ENCODE measurements at places on chromosomes 11 and 22.

DNA sequence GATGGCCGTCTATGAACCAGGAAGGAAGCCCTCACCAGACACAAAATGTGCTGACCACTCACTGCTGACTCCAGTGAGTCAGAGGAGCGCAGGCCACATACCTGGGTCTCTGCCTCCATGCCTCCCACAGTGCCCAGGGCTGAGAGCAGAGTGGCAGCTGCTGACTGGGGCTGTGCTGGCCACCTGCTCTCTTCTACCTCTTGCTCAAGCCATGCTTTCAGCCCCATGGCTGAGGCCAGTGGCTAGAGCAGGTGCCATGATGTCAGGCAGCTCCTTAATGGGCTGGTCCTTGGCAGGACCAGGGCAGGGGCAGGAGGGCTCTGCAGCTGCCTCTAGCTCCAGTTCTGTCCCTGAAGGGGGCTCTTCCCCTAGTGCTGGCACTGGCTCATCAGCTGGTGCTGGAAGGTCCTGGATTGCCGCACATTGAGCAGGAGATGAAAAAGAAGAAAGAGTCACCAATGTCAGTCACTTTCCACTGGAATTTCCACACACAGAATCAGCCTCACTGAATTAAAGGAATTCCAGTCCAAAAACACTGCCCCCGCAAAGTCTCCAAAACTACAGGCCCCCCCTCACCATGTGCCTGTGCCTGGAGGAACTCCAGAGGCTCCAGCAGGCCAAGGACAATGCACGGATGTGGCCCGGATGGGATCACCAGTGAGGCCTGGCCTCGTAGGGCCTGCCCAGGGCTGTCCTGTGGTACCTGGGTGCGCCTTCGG, 86.4 kb downstream of the GGTLC2 start:
- DNase-seq: no peak

GRCh38 chr11:77267962-77268361, 33.5 kb downstream of the GDPD4 start:
- no peak for DNase-seq

GRCh38 chr11:93663021-93663420, 1.5 kb downstream of the CEP295 start:
- DNase-seq: no peak

GRCh38 chr22:44045145-44045544, 21.0 kb downstream of the PARVB start:
- no peak for DNase-seq

DNA sequence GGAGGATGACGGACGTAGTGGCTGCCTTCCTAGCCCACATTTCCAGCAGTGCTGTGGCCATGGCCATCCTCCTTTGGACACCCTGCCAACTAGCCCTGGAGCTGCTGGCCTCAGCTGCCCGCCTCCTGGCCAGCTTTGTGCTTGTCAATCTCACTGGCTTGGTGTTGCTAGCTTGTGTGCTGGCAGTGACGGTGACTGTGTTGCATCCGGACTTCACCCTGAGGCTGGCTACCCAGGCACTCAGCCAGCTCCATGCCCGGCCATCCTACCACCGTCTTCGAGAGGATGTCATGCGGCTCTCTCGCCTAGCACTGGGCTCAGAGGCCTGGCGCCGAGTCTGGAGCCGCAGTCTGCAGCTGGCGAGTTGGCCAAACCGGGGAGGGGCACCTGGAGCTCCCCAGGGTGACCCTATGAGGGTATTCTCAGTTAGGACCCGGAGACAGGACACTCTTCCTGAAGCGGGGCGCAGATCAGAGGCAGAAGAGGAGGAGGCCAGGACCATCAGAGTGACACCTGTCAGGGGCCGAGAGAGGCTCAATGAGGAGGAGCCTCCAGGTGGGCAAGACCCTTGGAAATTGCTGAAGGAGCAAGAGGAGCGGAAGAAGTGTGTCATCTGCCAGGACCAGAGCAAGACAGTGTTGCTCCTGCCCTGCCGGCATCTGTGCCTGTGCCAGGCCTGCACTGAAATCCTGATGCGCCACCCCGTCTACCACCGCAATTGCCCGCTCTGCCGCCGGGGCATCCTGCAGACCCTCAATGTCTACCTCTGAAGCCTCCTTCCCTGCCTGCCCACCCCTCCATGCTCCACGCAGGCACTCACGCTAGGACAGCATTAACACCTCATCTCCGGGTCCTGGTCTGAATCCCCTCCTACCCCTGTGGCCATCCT, 1.6 kb downstream of the RNF26 start:
- no peak for DNase-seq

DNA sequence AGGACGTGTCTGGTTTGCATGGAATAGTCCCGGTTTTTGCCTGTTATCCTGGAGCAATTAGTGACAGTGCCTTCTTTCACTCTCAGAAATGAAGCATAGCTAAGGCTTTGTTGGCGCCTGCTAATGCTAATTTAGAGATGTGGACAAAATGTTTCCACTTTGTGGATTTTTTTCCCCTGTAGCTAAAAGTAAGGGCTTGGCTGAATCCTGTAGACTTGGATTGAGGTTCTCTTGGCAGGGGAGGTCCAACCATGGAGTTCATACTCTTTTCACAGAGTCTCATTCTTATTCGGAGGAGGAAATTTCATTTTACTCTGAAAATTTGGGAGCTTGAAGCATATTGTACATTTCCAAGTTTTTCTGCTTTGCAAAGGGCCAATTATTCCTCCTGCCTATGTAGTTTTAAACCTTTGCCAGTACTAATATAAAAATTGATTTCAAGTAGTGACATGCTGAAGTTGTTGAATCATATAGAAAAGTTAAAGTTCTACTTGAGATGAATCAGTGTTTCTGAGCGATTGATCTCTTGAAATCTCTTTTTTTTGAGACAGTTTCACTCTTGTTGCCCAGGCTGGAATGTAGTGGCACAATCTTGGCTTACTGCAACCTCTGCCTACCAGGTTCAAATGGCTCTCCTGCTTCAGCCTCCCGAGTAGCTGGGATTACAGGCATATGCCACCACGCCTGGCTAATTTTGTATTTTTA, 20.0 kb downstream of the PPFIA1 start:
- DNase-seq: no peak

- peak; percentile 43 for DNase-seq
These were observed 114.1 kb downstream of the FAR1 start for GRCh38 chr11:13782390-13783075.

GRCh38 chr11:96185220-96185768, 157.7 kb downstream of the MAML2 start:
- DNase-seq: no peak

DNA sequence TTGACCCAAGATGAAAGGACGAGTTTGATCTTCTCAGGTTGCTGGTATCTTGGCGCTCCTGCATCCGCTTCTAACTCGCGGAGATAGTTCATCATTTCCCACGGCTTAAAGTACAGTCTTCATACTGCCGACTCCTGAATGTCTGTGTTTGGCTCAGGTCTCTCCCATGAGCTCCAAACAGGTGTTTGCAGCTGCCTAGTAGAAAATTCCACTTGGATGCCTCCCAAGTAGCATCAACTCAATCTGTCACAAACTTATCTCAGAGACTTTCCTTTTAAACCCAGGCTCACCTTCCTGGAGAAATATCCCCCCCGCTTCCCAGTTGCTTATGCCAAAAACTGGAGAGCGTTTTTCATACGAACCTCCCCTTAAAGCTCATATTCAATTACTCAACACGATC, 986.5 kb downstream of the TBC1D22A start:
- no peak for DNase-seq

- no peak for DNase-seq
These were observed 79.8 kb upstream of the CNTN5 start for GRCh38 chr11:98940913-98941312.

- DNase-seq: no peak
These were observed 87.1 kb downstream of the GRIK4 start for GRCh38 chr11:120598517-120599257.

GRCh38 chr22:41030891-41031290, 61.5 kb upstream of the EP300 start:
- DNase-seq: no peak

DNA sequence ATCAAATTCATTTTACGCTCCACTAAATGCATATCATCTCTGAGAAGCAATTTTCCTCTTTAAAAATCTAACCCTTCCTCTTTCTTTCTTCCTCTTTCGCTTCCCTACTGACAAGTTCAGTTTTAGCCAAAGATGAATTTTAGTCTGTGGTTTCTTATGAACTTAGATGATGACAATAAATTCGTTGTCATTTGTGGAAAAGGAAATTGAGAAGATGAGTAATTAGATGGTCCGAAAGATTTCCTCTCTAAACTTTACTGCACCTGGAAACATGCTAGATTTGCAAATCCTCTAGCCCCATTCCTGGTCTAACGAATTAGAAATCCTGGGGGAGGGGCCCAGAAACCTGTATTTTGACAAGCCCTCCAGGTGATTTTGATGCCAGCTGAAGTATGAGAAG, 855.4 kb upstream of the CHORDC1 start:
- DNase-seq: no peak

GRCh38 chr22:49241174-49241851, 586.4 kb downstream of the BRD1 start:
- no peak for DNase-seq

DNA sequence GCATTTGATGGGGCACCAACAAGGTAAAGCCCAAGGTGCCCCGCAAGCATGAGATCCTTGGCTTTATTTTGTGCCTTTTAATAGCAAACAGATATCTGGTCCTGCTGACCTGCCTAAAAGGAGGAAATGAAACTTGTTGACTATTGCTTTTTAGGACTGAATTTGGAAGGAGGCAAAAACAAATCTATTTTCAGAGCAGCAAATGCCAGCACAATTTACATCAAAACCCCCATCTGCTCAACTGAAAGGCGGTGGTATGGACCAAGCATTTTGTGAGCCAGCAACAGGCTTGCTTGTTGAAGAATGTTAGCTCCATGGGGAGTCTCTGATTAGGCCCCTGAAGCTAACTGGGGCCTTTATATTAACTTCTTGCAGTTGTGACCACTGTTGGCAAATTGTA, 192.6 kb upstream of the E2F8 start:
- DNase-seq: no peak

GRCh38 chr11:114964676-114965214, 286.4 kb downstream of the NXPE2 start:
- DNase-seq: no peak

GRCh38 chr11:64259533-64260067, 8.3 kb downstream of the PLCB3 start:
- DNase-seq: no peak

DNA sequence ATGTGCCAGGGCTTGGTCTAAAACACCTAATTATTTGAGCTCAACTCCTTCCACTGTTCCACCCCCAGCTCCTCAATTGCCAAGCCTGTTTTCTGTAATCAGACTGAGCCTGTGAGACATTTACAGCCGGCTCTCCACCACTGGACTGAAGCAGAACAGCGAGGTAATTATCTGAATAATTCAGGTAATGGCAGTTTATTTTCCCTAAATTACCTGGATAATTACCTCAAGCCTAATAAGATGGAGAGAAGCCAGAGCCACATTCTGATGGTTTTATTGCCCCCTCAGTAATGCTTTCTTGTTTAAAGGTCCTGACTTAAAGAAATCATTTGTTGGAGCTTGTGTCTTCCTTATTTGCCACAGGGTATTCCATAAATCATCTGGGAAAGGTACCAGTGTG, 64.2 kb downstream of the FZD4 start:
- DNase-seq: no peak

DNA sequence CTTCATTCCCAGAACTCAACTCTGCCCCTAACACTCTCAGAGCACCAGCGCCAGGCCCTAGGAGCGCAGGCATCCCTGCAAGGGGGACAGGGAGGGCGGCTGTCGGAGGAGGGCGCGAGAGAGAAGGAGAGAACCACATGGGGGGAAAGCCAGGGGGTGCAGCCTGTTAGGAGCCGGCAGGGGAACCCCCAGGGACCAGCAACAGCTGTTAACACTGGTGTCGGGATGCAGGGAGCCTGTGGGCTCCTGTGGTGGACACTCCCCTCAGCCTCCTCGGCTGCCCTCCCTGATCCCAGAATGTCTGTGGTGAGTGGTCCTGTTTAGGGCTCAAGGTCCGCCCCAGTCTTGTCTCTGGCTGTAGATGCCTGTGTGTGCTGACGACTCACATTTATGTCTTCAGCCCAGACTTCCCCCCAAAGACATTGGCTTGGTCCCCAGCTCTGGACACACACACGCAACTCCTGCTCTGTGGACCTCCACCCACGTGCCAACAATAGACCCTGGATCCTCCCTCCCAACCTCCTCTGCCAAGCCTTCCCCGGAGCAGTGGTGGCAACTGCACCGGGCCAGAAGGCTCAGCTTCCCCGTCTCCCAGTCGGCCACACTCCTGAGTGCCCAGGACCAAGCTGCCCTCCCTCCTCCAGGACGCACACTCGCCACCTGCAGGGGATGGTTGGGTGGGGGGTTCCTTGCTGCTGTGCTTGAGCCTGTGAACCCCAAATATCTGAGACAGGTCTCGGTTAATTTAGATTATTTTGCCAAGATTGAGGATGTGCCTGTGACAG, 817 bp upstream of the IFITM5 start:
- no peak for DNase-seq

DNA sequence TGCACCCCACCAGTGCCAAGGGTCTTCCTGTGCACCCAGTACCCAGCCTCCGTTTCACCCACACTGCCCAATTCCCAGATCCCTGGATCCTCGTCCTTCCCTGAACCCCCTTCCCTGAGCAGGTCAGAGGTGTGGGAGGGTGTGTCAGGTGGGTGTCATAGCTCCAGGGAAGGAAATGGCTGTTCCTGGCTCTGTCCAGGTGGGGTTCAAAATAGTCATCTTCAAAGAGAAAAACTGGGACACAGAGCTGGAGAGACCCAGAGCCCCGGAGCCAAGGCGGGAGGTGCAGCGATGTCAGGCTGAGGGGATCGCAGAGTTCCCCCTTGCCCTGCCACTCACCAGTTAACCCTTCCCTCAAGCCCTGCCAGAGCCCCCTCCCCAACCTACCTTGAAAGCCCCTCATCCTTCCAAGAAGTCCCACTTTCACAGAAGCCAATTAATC, 698 bp downstream of the C1QTNF4 start:
- no peak for DNase-seq

DNA sequence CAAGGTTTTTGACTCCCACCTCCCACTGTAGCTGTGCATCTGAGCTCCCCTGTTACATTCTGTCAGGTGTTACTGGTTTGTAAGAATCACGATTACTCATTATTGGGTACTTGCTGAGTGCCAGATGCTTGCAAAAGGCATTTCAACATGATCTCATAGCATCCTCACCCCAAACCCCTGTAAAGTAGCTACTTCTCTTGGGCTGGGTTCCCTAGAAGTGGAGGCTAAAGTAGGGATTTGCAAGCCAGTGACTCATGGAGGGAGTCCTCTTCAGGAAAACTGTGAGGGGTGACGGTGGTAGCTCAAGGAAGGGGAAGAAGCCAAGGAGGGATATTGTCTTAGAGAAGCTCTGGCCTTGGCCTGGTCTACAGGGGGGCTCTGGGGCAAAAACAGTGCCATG, 78.6 kb downstream of the TIMP3 start:
- DNase-seq: no peak

- no peak for DNase-seq
These were observed 30.9 kb downstream of the TRPC6 start for GRCh38 chr11:101552888-101553287.

GRCh38 chr11:128506999-128507611, 80.3 kb downstream of the ETS1 start:
- DNase-seq: peak; percentile 81

- no peak for DNase-seq
These were observed 2.3 kb downstream of the RHOG start for GRCh38 chr11:3838504-3838903.
